ENCODE measurements at places on chromosomes 2 and 18.

DNA sequence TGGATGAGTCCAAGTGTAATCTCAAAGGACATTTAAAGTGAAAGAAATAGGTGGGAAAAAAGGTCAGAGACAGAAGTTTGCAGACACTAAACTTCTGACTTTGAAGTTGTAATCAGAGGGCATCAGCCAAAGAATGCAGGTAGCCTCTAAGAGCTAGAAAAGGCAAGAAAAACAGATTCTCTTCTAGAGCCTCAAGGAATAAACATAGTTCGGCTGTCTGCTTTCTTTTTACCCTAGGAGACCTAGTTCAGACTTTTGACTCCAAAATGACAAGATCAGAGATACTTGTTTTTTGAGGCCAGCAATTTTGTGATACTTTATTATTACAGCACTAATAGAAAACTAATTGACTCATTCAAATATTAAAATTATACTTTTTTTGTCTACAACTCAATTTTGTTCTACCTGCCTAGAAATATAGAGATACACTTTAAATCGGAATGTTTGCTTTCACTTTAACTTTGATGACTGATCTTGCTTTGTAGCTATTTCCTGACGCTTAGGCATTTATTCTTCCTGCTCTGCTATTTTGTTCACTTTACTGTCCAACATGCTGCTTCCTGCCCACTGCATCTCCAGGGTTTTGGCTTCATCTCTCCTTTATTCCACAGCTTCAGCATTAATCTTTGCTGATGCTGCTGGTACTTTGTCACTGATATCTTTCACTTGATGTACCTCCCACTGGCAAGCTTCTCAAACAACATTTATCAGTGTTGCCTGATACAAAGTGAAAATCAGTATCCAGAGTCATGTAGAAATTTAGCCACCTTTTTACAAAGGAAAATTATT lies 272.5 kb downstream of the DSEL start:
- DNase-seq: no peak

GRCh38 chr2:11872948-11873269 lies 126.5 kb downstream of the LPIN1 start:
- no peak for DNase-seq

DNA sequence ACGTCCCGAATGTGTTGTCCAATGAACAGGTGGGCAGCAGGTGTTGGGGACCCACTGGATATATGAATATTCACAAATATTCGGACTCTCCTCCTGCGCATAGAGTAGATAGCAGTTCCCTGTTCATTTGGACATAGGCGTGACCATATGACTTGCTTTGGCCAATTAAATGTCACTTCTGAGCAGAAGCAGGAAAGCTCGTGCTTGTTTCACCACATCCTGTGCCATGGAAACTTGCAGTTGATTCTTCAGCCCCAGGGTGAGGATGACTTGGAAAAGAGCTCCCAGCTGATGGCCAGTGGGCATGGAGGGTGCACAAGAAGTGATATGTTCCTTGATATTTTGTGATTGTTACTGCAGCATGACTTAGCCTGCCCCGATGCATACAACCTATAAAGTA lies 52.6 kb downstream of the PTPRM start:
- DNase-seq: no peak

- DNase-seq: peak; percentile 16
Observed at GRCh38 chr2:172972005-172972619, 103.5 kb upstream of the MAP3K20 start.

GRCh38 chr2:188512456-188512855 lies 220.8 kb downstream of the GULP1 start:
- DNase-seq: no peak

DNA sequence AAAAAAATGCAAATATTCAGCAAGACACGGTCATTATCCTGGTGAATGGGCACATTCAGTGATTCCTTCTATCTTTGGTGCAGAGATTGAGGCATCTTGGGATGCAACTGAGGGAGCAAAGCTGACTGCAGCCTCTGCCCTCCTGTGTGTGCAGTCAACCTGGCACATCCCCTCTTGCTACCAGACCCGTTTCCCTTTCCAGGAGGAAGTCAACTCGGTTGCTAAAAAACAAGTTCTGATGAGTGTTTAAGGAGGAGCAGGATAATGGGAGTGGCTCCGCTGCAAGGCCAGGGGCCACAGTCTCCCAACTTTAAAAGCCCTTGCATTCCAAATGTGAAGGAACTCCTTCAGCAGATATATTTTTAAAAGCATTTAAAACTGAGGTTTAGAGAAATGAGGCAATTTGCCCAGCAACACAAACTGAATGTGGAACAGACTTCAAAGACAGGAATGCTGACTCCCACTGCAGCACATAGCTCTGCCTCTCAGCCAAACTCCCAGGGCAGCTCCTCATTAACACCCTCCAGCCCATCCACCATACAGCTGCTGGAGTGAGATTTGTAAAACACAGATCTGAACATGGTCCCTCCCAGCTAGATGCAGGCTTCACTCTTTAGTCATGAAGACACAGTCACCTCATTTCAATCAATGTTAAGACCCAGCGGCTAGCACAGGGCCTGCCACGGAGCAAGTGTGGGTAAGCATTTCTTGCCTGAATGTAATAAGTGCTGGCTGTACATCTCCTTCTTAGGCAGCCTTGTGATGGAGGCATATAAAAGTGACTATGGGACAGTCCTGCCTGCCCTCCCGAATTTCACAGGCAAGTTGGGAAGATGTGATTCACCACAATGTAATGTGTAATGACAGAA lies 54.3 kb downstream of the VSNL1 start:
- no peak for DNase-seq

GRCh38 chr2:67237288-67237687 lies 159.8 kb upstream of the ETAA1 start:
- no peak for DNase-seq

- DNase-seq: peak; percentile 59
Observed at GRCh38 chr2:227106845-227107759, 56.9 kb downstream of the COL4A4 start.

- no peak for DNase-seq
Observed at GRCh38 chr2:134402410-134402809, 148.5 kb downstream of the MGAT5 start.

DNA sequence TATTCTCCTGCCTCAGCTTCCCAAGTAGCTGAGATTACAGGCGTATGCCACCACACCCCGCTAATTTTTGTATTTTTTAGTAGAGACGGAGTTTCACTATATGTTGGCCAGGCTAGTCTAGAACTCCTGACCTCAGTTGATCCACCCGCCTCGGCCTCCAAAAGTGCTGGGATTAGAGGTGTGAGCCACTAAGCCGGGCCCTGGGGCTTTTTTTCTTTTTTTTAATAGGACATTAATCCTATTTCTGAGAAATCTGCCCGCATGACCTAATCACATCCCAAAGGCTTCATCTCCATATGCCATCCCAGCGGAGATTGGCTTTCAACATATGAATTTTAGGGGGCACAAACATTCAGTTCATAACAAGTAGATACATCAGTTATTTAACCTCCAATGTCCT lies 128.6 kb downstream of the CNTNAP5 start:
- DNase-seq: no peak

DNA sequence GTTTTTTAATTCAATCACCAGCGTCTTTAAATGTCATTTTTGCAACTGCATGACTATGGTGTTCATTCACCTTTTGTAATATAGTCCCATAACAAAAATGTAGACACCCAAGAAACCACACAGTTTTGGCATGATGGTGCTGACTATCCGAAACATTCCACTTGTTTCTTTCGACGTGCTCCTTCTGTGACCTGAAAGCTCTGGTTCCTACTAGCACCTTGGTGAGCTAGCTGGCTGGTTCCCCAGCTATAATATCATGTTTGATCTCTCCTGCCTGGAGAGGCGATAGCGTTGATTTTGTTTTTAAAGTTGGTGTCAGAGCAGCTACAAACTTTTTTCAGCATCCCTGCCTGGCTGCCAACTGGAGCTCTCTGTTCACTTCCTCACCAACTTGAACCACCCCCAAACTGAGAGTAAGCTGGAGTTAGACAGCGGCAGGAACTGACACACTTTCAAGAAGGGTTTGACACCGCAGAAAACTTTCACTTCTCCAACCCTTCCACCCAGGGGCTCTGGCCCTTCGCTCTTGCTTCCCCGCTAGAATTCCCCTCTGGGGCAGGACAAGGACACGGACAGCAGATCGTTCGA lies 1.1 kb downstream of the ATAD2B start:
- no peak for DNase-seq

DNA sequence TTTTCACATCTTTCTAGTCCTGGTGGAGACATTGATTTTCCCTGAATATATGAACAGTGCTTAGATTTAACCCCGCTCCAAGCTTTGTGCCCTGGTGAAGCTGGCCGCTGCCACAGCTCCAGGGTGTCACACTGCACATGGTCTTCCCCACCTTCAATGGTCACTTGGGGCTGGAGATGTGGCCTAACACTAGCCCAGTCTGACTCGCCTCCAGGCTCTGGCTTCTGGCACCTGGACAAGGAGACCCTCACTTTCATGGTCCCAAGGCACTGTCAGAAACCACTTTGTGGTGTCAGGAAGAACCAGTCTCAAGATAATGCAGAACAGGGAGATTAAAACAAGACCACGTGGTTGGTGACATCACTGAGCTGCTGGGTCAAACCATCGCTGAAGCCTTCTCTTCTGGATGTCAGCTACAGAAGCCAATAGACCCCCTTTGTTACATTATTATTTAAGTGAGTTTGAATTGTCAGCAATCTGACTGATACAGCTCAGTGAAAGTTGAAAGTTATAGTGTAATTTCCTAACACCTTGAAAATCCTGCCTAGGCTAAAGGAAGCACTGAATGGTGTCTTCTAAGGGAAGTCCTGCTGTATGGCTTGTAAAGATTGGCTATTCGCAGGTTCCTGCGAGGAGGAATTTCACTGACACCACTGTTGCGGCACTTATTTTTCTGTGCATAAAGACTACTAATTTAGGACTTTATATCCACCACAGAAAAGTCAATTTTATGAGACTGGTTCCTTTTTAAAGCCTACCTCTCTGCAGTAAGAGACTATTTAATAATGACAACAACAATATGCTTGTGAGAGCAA lies 55.0 kb upstream of the CTDP1 start:
- DNase-seq: no peak

GRCh38 chr2:72892506-72893173 lies 5.4 kb downstream of the SPR start:
- DNase-seq: peak; percentile 56

DNA sequence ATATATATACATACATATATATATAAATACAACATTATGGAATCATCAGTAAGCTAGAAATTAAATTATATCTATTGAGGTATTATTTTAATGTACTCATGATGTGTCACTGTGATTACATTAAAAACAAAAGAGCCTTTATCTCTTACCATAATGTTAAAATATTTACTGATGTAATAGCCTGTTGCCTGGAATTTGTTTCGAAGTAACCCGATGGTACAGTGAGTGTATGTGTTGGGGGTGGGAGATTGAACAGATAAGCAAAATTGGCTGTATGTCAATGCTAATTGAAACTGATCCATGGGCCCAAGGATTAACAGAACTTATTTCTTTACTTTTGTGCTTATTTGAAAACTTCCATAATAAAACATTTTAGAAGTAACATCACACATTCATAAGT lies 1473.2 kb downstream of the LRP1B start:
- DNase-seq: no peak

DNA sequence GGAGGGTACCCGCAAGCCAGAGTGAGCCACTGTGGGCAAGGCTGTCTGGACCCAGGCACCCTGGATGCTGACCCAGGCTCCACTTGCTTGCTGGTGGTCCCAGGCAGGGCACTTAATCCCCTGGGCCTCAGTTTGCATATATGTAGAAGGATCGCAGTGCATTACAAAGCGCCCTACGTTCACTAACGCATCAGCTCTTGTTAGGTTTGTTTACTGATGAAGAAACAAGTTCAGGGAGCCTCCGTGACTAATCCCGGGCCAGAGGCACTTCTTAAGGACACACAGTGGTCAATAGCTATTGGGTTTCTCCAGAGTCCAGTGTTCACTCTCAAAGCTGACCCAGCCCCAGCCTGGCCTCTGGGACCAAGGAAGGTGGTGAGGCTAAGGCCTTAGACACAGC lies 70.2 kb downstream of the LBH start:
- DNase-seq: no peak

DNA sequence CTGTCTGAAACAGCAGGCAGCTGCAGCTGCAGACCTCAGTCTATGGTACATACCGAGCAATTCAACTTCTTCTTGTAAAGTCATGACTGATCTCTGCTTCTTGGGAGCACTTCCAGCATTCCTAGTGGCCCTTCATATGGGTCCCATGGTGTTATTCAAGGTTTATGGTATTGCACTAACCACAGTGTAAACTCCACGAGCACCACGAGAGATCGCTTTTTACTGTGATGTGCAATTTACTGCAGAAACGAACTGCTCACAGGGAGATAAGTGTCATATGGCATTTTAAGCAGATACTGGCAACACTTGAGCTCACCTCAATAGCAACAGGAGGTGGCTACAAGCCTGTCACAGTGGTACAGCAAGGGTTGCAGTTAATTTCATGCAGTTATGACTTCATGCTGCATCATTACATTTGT lies 38.6 kb upstream of the SH3BP4 start:
- DNase-seq: no peak

DNA sequence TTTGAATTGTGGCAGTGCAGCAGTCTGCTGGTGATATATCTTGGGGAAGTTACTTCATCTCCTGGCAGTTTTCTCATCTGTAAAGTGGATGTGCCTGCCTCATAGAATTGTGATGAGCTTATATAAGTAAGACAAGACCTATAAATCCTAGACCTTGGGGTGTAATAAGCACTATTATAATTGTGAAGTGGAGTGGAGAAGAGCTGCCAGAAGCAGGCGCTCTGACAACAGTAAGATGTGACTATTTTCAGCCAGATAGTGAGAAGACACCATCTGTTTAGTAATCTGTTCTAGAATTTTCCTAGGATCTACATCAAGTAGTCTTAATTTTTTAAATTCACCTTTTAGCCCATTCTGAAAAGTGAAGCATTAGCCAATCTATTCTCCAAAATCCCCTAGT lies 85.6 kb upstream of the TSPYL6 start:
- no peak for DNase-seq

DNA sequence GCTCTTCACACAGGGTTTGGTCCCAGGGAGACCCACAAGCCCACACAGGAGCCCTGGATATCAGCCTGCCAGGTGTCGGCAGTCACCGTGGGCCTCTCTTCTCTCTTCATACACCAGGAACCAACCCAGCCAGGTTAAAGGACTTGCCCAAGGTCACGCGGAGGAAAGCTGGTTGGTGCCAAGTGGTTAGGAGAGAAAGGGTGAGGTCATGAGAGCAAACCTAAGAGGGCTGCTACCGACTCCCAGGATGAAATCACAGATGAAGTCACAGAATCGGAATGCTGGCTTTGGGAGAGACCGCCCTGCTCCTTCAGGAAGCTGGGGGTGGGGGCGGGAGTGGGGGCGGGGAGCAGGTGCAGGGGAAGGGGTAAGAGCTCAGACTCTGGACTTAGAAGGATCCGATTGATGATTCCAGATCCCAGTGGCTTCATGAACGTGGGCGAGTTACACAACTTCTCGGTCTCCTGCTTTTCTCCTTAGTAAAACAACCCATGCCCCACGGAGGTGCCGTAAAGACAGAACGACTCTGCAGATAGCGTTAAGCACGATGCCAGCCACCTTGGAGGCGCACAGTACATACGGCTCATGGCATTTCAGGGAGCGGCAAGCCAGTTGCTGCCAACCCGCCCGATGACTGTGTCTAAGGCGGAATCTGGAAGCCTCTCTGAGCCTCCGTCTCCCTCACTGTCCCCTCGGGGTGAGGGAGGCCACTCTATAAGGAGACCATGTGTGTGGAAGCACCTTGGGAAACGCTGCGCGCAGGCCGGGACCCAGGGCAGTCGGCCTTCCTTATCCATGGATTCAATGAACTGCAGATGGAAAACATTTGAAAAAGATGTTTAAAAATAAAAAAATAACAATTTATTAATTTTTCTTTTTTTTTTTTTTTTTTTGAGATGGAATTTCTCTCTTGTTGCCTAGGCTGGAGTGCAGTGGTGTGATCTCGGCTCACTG lies 23.0 kb upstream of the TAF1B start:
- no peak for DNase-seq

All from neural crest cell (in vitro differentiated cells).